ENCODE measurements at places on chromosomes 7 and 10. TPM values are rescaled to one million over a fixed set of nuclear protein-coding genes. Genes with fewer than 3 reads are reported as not detected.

DNA sequence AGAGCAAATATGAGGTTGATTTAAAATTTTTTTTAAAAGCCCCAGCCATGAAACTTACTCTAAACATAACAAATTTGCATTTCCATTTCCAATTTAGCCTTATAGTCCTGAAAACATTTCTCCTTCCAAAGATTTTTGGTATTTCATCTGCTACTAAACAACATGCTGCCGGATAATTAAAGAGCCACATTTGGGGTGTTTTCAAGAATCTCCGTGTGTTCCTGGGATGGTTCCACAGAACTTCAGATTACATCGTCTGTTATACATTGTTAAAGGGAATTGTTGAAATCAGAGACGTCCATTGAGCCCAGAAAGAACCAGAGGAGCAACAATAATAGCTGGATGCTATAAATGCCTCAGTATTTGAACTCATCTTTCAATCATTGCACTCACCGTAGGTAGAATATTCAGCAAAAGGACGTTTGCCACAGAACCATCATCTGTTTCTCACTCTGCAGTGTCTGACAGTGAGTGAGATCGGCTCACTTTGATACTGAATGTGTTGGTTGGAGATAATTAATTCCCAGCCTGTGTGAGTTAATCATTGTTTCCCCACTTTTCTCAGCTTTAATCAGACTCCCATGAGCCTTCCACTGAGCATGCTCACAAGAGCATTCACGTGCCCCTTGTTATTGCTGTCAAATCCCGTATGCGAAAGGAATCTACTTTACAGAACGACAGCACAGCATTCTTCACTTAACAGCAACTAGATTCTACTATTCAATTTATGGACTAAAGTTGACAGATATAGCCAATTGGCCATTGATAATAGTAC is 128.4 kb upstream of the PALS2 start:
- no peak for DNase-seq

GRCh38 chr10:86795353-86795752 is 38.9 kb downstream of the BMPR1A start:
- DNase-seq, result peak; percentile 70

Gene ASZ1
- not detected for total RNA-seq

DNA sequence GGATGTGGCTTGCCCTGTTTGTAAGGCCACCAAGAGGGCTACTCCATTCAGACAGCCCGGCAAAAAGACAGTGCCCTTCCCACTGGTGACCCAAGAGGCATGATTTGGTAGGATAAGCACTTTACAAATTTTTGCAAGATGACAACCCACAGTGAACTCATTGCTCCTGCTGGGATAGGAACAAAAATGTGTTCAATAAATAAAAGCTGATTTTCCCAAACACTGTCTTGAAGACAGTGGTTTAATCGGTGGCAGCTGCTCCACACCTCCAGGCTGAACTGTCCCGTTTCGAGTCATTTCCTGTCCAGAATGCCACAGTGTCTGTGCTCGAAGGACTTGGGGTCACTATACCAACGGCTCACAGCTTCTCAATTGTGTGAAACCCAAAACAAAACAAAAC is 45.1 kb upstream of the NPTX2 start:
- no peak for DNase-seq

DNA sequence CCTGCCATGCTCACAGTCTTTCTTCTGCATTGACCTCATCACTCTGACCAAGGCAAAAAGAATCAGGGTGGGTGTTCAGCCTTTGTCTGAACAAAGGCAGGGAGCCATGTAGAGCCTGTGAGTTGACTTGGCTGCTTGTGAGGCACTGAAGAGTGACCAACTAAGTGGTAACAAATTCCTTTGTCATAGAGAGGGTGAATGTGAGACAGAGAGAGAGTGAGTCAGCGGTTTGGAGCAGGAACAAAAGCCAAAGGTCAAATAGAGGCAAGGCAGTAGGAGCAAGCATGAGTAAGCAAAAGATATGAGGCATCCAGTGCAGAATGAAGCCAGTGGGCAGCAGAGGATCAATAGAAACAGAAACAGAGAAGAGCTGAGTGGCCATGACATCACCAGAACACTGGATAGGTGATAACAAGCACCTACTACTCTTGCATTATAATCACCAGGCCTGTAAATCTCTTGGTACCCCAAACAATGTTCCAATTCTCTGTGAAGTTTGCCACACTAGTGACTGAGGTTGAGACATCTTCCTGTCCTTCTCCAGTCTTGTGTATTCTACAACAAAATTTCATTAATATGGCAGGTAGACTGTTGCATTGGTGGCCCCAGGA is 116.2 kb upstream of the LAMB4 start:
- peak; percentile 98 for DNase-seq

- DNase-seq, result peak; percentile 28
Measured at GRCh38 chr10:123967626-123968243, 76.1 kb upstream of the CPXM2 start.

DNA sequence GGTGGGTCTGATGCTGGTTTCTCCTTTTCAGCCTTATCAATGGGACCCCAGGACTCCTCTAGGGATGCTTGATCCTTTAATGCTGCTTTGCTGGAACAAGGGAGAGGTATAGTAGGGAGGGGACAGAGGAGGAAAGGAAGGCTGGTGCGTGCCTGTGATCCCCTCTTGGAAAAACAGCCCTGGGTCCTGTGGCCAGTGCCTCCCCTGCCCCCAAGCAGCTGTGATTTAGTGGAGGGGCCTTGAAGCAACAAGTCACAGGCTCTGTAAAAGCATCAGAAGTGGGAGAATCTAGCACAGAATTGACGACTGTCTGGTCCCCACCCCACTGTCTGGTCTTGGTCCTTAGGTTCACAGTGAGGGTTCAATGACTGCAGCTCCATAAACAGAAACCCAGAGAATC is 237.7 kb downstream of the SKAP2 start:
- no peak for DNase-seq

Gene UNCX
- total RNA-seq, result not detected

- peak; percentile 92 for DNase-seq
Measured at GRCh38 chr7:79876848-79877252, 257.8 kb upstream of the GNAI1 start.

DNA sequence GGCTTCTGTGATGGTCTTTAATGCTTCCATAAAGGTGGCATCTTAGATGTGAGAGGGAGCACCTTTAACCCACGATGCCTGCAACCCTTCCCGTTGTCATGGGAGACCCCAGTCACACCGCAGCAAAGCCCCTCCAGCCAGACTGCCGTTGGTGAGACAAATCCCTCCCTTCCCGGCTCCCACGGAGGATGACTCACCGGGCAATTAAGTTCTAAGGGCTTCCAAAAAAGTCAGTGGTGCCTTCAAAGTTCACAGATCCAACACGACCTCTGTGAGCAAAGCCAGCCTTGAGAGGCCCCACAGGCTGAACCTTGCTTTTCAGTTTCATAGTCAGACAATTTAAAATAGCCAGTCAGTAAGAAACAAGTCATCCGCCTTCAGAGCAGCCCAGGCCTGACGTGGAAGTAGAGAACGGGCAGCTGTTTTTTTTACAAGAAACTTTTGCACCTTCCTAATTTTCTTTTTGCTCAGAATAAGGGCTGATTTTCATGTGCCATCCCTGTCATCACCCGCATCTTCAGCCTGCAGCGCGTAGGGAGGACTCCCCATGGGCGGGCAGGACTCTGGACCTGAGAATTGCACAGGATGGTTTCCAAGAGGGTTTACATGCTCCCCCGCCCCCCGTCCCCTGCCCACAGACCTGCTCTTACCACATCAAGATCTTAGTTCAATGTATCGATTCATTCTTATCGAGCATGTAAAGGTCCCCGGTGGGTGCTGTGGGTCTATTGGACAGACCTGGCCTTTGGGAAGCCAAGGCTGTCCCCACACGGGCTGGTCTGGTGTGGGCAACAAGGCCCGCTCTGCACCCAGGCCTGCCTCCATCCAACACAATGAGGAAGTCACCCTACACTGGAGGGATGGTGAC is 333.9 kb downstream of the DNAJB6 start:
- DNase-seq, result no peak

GRCh38 chr7:130903358-130903974 is 169.5 kb upstream of the KLF14 start:
- DNase-seq, result peak; percentile 95

Gene DNAH11
- 2.7 TPM for total RNA-seq

Gene CUZD1
- 0.18 TPM for total RNA-seq

Gene OR2A42
- total RNA-seq, result not detected

Gene SH2D4B
- total RNA-seq, result not detected

Gene HECW1
- 4.8 TPM for total RNA-seq

Gene CADPS2
- not detected for total RNA-seq

DNA sequence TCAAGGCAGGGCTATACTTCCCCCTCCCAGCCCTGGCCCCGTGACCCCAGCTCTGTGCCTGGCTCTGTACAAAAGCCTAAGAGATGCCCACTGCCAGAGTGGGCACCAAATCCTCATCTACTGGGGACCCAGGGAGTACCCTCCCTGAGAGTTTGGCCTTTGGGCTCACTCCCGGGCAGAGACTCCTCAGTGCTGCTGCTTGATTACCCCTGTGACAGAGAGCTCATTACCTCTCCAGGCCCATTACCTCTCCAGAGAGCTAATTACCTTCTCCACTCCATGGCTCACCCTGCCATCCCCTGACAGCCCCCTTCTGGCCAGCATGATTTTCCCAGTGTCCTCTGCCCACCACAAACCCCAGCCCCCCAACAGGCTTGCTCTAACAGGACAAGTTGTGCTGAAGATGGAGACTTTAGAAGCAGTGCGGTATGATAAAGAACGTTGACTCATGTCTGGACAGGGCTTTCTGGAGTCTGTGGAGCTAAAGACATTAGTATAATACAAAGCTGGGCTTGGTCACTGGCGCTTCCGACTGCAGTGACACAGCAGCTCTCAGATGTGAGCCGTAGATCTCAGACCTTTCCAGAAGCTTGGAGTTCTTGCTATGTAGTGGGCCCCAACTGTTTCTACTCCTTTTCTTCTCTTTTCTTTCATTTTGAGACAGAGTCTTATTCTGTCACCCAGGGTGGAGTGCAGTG is 111.3 kb upstream of the KCTD7 start:
- no peak for DNase-seq

Gene PTN
- total RNA-seq, result 1.9 TPM

All from HFFc6 (cell line).